RKO (cell line): ENCODE measurements at places on chromosomes 4 and X.

DNA sequence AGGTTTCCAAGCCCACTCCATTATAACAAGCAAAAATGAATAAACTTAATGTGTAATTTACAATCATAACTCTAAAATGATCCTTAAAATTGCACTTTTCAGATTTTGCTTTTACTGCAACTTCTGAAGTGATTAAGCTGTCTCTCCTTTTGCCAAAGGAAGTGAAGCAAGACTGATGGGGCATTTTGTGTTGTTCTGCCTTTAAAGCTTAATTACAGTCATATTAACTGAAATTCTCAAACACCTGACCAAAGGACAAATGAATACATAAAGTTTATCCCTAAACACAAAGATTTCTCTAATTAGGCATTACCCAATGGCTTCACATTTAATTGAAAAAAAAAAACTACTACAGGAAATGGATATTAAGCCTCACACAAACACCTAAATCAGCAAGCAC is 101.8 kb downstream of the ATP11C start:
- no peak for DNase-seq

DNA sequence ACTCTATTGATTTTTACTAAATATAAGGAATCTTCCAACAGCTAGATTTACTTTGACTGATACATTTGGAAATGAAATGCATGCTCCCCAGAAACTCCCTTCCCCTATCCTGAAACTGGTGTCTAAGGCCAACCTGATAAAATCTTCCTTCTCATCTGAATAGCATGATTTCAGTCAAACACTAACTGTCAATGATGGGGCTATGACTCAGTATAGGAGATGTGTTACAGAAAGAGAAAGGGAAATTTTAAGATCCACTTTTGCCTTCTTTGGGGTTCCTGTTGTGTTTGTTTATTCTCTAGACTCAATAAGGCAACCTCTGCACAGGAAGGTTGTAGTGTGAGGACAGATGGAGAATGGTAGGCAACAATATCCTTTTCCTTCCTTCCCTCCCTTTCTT is 160.7 kb downstream of the MOSPD2 start:
- DNase-seq = no peak

- DNase-seq = peak; percentile 14
These were observed 79.9 kb downstream of the CHST7 start for GRCh38 chrX:46653482-46653881.

GRCh38 chrX:20459410-20460350 is 193.0 kb upstream of the RPS6KA3 start:
- no peak for DNase-seq
